ENCODE measurements at places on chromosomes 13 and 19. TPM values are rescaled to one million over a fixed set of nuclear protein-coding genes. Genes with fewer than 3 reads are reported as not detected.

The MAST3 gene
- total RNA-seq, result 3.4 TPM

The NLRP13 gene
- total RNA-seq, result not detected

The PTH2 gene
- not detected for total RNA-seq

GRCh38 chr13:20840568-20840967 lies 62.0 kb downstream of the XPO4 start:
- H3K27me3 ChIP-seq, result no peaks in the 10 kb centered on the region
- H3K4me3 ChIP-seq, result no peak overlapping the region

DNA sequence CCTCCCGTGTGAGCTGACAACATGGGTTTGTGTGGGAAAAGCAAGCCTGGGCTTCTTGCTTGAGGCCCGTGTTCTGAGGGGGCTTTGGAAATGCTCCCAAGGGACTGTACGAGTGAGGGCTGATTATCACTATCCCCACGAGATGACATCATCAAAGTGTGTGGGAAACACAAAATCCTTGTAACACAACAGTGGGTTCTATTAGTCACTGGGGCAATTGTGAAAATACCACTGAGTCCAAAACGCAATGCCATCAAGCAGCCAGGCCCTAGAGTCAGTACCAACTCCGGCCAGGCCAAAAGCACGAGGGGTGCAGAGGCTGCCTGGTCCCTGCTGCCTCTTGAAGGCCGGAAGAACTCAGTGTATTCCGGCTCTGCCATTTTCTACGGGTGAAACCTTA lies 29.6 kb downstream of the CAPS start:
- no peak overlapping the region for H3K4me3 ChIP-seq
- H3K36me3 ChIP-seq, result peaks cover 41% of the 10 kb centered on the region
- peaks cover 66% of the 10 kb centered on the region for H3K4me1 ChIP-seq
- H3K27me3 ChIP-seq, result no peaks in the 10 kb centered on the region

- DNase-seq, result no peak
- H3K36me3 ChIP-seq, result peaks cover 4% of the 10 kb centered on the region
- H3K4me3 ChIP-seq, result no peak overlapping the region
- no peak overlapping the region for H3K27ac ChIP-seq
- peaks cover 87% of the 10 kb centered on the region for H3K27me3 ChIP-seq
- H3K4me1 ChIP-seq, result peaks cover 28% of the 10 kb centered on the region
Measured at GRCh38 chr19:1455336-1456120, 5.6 kb downstream of the APC2 start.

DNA sequence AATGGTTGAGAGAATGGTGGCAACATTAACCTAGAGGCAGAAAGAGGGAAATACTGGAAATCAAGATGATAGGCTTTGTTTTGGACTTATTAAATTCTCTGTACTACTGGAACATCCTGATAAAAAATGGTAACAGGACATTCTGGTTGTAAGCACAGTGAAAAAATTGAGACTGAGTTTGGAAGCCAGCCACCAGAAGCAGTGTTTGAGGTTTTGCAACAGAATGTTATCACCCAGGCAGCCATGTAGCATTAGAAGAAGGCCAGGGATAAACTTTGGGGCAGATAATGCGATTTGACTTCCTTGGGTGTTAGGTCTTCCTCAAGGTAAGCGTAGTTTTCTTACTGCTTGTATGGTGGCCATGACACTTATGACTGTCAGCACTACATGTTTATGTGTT lies 307.4 kb downstream of the ATP8A2 start:
- no peaks in the 10 kb centered on the region for H3K27me3 ChIP-seq
- DNase-seq, result no peak
- H3K27ac ChIP-seq, result no peak overlapping the region
- no peaks in the 10 kb centered on the region for H3K36me3 ChIP-seq
- no peak overlapping the region for H3K4me3 ChIP-seq

Measured in muscle of leg (tissue), 16 donors.